Panc1 (cell line): ENCODE measurements at places on chromosomes 6 and 20.

GRCh38 chr6:67880939-67881705, 754.0 kb upstream of the ADGRB3 start:
- no peak for DNase-seq

GRCh38 chr20:14576196-14576877, 238.9 kb upstream of the FLRT3 start:
- no peak for DNase-seq

DNA sequence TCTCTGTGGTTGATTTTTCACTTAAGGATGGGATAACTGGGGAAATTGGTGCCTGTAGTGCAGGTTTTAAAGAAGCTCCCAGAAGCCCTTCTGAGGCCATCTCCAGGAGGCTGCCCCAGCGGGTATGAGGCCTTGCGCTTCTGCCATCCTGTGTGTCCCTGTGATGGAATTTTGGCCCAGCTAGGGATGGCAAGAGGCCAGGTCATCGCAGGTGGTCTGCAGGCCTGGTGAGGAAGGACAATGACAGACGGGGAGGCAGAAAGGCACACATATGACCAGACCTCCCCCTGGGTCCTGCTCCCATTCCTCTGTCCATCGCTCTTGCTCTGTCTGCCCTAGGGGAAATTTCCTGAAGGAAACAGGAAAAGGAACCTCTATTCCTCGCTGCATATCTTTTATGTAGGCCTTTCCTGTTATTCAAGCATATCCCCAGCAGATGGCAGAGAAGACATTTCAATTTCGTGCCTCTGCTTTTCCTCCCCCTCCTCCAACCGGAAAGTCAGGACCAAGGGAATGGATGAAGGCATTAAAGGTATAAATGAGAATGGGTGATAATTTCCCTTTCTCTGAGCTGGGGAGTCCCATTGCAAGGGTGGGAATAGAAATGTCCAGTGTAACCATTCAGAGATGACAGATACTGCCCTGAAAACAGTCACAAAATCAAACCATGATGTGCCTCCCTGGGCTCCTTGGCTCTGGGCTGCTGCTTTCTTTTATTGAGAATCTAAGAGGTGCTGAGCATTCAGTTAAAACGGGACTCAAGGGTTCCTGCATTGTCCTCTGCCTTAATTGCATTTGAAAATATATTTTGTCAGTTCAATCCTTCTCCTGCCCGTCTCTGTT, 17.6 kb upstream of the HLA-F start:
- DNase-seq = no peak

DNA sequence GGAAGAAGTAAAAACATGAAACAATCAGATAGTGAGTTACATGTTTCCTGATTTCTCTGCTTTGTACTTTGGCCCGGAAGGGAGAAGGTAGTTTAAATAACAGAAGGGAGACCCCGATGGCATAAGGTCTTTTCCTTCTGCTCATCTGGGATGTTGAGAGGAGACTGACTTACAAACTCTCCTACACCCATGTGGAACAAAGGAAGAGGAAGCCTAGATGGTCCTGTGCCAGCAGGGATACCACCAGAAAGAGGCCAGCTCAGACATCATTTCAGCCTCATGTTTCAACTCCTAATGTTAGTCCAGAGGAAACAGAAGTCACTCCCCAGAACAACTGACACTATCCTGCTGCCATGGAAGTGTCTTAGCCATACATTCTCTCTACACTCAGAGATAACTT, 250.7 kb upstream of the NOX3 start:
- no peak for DNase-seq

GRCh38 chr20:36856691-36857635, 19.0 kb upstream of the TLDC2 start:
- DNase-seq = no peak

GRCh38 chr20:44990957-44991356, 24.6 kb downstream of the STK4 start:
- DNase-seq = no peak
